ENCODE measurements at places on chromosomes 3 and 15. TPM values are rescaled to one million over a fixed set of nuclear protein-coding genes. Genes with fewer than 3 reads are reported as not detected.

Gene STRIT1
- total RNA-seq: 0.32 TPM

GRCh38 chr3:127899766-127900165, 15.3 kb upstream of the KBTBD12 start:
- H3K27ac ChIP-seq: no peak overlapping the region
- no peak for DNase-seq
- H3K27me3 ChIP-seq: no peaks in the 10 kb centered on the region
- H3K36me3 ChIP-seq: no peaks in the 10 kb centered on the region
- H3K4me1 ChIP-seq: no peaks in the 10 kb centered on the region

DNA sequence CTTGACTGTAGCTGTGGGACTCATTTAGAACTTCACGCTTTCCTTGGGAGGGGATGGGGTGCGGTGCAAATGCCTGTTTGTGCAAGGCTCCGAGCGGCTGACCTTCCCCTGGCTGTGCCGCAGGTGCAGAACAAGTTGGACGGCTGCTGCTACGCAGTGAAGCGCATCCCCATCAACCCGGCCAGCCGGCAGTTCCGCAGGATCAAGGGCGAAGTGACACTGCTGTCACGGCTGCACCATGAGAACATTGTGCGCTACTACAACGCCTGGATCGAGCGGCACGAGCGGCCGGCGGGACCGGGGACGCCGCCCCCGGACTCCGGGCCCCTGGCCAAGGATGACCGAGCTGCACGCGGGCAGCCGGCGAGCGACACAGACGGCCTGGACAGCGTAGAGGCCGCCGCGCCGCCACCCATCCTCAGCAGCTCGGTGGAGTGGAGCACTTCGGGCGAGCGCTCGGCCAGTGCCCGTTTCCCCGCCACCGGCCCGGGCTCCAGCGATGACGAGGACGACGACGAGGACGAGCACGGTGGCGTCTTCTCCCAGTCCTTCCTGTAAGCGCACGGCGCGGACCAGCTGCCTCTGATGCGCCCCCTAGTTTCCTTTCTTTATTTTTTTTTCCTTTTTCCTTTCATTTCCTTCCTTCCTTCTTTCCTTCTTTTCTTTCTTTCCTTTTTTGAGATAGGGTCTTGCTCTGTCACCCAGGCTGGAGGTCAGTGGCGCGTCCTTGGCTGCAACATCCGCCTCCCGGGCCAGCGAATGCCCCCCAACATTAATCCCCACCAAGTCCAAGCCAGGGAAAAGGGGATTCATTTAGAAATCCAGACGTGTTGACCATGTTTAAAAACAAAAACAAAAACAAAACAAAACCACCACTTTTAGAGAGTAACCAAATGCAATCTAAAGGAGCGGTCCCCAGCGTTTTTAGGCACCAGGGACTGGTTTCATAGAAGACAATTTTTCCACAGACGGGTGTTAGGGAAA, 42.7 kb downstream of the EIF2AK4 start:
- H3K27me3 ChIP-seq: no peaks in the 10 kb centered on the region
- no peaks in the 10 kb centered on the region for H3K36me3 ChIP-seq
- DNase-seq: peak; percentile 43

DNA sequence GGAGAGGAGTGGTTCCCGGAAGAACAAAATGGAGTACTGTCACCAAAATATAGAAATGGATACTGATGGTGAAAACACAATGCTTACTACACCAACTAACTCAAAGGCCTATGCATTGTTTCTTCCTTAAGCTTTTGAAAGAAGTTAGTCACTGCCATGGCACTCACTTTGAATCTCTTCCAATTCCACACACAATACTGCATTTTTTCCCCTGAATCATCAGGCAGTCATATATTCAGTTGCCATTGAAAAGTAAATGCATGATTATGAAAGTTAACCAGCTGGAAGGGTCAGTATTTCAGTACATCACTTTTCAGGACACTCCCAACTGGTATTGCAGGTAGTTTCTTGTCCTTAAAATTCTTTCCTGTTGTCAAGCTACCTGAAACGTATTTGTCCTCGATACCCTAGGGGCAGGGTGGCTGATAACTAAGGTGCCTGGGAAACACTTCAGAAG, 9.0 kb upstream of the LRRFIP2 start:
- peak overlapping the region; percentile 49 for H3K27ac ChIP-seq
- H3K36me3 ChIP-seq: no peaks in the 10 kb centered on the region
- no peaks in the 10 kb centered on the region for H3K27me3 ChIP-seq
- H3K4me1 ChIP-seq: no peaks in the 10 kb centered on the region

DNA sequence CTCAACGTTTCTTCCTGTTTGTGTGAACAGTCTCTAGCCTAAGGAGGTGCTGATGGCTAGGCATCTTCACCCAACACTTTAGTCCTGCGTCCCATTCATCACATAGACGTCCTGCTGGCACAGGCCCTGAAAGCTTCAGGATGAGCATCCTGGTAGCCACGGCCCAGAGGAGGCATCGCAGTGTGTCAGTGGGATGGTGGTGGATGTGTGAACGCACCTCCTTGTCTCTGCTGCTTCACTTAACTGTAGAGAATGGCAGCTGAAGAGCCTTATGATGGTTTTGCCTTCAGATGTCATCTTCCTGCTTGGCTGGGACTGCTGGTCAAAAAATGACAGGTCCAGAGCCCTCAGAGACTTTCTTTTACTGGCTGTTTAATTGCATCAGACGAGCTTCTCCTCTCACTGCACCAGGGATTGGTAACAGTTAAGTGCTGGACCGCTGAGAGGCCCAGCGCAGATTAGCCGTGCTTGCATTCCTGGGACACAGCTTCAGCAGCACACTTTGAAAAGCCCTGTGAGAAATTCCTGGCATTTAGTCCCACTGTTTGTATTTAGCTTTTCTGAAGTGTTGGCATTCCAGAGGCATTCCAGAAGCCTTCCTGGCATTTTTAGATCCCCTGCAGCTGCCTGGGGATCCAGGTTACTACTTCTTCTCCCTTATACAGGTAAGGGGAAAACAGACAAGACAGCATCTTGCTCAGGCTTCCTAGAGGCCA, 132.4 kb upstream of the PLXNA1 start:
- no peaks in the 10 kb centered on the region for H3K4me1 ChIP-seq
- H3K4me3 ChIP-seq: no peak overlapping the region
- no peaks in the 10 kb centered on the region for H3K36me3 ChIP-seq
- H3K27me3 ChIP-seq: no peaks in the 10 kb centered on the region
- peak; percentile 39 for DNase-seq

GRCh38 chr3:126179825-126180476, 435 bp downstream of the ALDH1L1 start:
- no peak for DNase-seq
- peak overlapping the region; percentile 59 for H3K27ac ChIP-seq
- H3K27me3 ChIP-seq: no peaks in the 10 kb centered on the region
- H3K4me3 ChIP-seq: peak overlapping the region; percentile 72

Gene PLS1
- total RNA-seq: 1.6 TPM

Gene LMAN1L
- not detected for total RNA-seq

DNA sequence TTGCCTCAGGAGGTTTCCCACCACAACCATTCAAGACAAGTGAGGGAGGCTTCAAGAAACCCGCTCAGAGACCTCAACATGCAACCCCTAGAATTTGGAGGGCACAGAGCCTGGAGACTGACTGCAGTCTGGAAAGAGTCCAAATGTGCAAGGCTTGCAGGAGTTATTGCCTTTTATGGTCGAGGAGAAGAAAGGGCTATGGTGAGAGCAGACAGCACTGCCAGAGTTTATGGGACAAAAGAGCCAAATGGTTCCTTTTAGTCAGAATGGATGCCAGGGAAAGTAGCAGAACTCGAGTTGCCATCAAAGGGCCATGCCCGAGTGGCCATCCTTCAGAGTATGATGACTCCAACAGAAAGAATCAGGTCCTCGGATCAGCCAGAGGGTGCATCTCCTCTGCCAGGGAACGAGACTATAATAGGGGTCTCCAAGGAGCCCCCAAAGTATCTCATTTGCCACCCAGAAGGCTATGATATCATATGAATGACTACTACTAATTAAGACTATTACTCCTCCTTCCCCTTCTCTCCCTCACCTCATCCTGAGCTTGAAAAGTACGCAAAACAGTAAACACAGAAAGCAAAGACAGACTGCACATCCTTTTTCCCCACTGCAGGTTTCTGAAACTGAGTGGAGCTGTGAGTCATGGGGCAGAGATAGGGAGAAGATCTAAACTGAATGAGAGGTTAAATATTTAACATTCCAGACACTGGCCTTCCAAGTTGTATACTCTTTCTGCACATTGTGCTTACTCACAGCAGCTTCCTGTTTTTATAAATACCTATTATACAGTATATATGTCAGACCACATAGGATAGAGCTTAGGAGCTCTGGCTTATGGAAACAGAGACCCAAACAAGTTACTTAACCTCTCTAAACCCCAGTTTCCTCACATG, 33.9 kb upstream of the TMCO5A start:
- H3K27ac ChIP-seq: no peak overlapping the region
- DNase-seq: no peak
- no peaks in the 10 kb centered on the region for H3K4me1 ChIP-seq
- H3K36me3 ChIP-seq: no peaks in the 10 kb centered on the region
- no peak overlapping the region for H3K4me3 ChIP-seq
- H3K27me3 ChIP-seq: no peaks in the 10 kb centered on the region

DNA sequence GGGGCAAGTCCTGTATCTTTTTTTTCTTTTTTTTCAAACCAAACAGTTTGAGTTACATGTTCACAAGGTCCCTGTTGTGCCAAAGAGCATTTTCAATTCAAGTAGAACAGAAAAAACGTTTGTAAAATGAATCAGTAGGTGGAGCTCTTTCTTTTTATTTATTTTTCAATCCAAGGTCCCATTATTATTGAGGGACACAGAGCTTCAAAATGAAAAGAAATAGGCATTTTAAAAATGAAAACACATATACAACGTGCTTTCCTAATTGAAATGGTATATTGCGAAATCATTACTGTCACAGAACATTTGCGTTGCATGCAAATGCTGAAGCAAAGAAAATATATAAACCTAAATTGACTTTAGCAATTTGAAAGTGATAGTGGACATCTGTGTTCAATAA, 711.0 kb downstream of the MECOM start:
- no peaks in the 10 kb centered on the region for H3K27me3 ChIP-seq
- H3K36me3 ChIP-seq: no peaks in the 10 kb centered on the region
- no peak for DNase-seq
- no peak overlapping the region for H3K27ac ChIP-seq
- H3K4me1 ChIP-seq: no peaks in the 10 kb centered on the region

DNA sequence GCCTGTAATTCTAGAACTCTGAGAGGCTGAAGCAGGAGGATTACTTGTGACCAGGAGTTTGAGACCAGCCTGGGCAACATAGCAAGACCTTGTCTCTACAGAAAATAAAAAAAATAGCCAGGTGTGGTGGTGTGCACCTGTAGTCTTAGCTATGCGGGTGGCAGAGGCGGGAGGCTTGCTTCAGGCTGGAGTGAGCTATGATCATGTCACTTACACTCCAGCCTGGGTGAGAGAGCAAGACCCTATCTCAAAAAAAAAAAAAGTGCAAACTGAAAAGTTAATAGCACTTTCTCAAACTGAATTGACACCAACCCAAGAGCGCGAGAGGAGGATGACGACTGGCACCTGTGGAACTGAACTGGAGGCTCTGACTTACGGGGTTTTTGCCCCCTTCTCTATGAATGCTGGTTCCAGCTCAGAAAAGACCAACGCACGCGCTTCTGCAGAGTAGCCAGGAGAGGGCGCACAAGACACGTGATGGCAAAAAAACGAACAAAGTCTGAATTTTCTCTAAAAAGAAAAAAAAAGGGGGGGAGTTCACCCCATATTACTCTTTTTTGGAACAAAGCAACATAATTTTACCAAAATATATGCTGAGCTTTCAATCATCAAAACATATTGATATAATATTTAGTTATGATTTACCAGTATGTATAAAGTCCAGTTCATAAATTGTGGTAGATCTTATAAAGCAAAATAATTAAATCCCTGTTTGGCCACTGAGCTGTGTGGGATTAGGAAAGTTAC, 23.7 kb downstream of the CFAP92 start:
- H3K4me3 ChIP-seq: no peak overlapping the region
- H3K36me3 ChIP-seq: no peaks in the 10 kb centered on the region
- no peak overlapping the region for H3K27ac ChIP-seq
- no peaks in the 10 kb centered on the region for H3K4me1 ChIP-seq
- DNase-seq: no peak
- H3K27me3 ChIP-seq: no peaks in the 10 kb centered on the region

DNA sequence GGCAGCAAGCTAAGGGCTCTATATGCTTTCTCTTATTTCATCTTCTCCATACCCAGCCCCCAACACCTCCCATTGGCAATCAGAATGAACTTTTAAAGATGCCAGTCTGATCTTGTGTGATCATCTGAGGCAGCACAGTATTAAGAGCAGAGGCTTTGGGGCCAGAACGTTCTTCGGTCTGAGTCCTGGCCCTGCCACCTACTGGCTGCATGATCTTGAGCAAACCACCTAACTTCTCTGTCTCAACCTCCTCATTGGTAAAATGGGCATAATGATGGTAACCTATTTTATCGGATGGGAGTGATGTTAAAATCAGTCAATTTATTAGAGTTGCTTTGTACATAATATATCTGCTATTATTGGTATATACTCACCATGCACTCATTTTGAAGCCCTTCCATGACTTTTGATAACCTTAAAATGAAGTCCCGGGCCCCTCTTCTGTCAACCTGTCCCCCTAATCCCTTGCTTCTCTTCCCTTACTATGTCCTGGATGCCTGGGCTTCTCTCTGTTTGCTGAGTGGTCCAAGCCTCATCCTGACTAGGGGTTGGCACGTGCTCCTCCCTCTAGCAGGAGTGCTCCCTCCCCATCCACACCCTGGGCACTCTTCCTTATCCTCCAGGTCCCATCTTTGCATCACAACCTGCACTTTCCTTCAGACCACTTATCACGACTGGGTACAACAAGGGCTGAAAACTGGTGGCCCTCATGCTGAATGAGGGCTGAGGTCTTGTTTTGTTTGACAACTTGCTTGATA, 6.3 kb downstream of the EFCAB12 start:
- no peaks in the 10 kb centered on the region for H3K36me3 ChIP-seq
- no peak overlapping the region for H3K27ac ChIP-seq
- H3K27me3 ChIP-seq: no peaks in the 10 kb centered on the region
- no peaks in the 10 kb centered on the region for H3K4me1 ChIP-seq
- no peak overlapping the region for H3K4me3 ChIP-seq

DNA sequence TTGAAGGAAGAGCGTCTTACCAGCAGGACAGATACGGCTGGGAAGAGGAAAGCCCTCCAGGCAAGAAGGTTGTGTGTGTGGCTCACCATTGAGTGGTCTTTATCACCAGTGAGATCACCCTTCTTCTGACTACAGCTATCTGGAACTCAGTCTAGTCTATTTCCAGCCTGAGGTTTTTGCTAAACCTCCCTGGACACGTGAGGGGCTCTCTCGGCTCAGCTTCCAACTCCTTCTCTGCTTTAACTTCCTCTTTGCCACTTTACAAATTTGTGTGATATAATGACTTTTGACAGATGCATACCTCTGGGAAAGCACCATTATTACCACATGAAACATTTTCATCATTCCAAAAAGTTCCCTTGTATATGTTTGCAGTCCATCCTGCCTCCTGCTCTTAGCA, 15.3 kb upstream of the ROPN1 start:
- H3K4me1 ChIP-seq: no peaks in the 10 kb centered on the region
- H3K27me3 ChIP-seq: no peaks in the 10 kb centered on the region
- no peak overlapping the region for H3K27ac ChIP-seq

Gene VPS13C
- total RNA-seq: 94.4 TPM

Gene ACKR4
- total RNA-seq: 1.6 TPM

Gene HYKK
- 14.7 TPM for total RNA-seq

Measured in breast epithelium (tissue), 4 donors.